ENCODE measurements at places on chromosomes 7 and 10.

DNA sequence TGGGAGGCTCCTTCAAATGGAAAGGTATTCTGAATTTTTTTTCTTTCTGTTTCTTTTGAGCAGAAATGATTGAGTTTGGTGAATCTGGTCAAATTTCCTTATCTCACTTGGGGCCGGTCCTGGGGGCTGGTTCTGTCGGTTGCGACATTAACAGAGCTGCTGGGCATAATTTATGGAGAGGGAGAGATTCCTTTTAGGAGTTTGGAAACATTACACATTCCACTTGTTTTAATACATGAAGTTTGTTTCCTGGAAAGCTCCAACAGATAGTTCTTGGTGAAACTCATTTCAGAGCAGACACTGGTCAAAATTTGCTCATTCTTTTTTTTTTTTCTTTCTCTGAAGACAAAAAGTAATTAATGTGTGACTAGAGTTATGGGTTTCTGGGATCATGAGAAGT is 129.9 kb downstream of the ABCA13 start:
- no peak for DNase-seq

- DNase-seq: no peak
Measured at GRCh38 chr7:138756591-138757242, 41.1 kb upstream of the TMEM213 start.

DNA sequence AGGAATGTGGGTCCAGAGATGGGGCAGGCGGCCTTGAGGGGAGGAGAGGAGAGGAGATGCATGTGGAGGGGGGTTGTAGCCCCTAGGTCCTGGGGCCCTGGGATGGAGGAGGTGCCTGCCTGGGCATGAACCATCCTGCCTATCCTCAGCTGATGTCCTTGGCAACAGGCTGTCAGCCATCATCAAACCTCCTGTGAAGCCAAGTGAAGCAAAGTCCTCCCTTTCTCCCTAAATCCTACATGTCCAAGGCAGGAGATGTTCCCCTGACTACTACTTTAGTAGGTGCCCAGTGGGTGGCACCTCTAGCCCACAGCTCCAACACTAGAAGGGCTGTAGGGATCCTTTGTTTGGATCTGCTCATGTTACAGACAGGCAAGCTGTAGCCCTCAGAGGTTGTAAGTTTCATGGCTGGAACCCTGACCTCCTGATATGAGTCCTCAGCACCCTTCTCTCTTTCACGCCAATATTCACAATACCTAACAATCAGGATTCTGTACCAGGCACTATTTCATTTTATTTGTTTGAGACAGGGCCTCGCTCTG is 66.6 kb upstream of the SYPL1 start:
- DNase-seq: peak; percentile 83

DNA sequence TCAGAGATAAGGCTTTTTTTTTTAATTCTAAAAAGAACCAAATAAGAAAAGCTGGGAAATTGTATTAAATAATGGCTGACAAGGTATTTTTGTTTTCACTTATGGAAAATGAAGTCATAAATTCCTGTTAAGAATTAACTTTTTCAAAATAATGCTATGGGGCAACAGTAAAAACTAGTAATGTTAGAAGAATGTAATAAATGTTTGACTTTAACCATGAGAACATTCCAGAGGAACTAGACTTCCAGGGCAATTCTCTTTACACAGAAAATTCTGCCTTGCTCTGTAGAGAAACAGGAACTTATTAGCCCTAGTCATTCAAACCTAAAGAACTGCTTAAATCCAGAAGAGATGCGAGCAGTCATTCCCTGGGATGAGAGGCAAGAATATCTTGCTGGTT is 571.1 kb downstream of the IPMK start:
- peak; percentile 93 for DNase-seq

GRCh38 chr7:87398446-87398845 is 53.0 kb downstream of the CROT start:
- peak; percentile 21 for DNase-seq

DNA sequence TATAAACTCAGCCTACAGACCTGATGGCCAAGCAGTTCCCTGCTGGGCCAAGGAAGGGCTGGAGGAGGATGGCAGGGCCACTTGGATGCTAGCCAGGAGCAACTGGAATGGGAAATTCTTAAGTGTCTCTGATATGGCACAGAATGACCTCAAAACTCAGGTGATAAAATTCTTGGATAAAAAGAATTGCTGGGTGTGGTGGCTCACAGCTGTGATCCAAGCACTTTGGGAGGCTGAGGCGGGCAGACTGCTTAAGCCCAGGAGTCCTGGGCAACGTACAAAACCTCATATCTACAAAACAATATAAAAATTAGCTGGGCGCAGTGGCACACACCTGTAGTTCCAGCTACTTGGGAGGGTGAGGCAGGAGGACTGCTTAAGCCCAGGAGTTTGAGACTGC is 14.0 kb upstream of the PKD1L1 start:
- no peak for DNase-seq

GRCh38 chr7:75650062-75650461 is 88.7 kb downstream of the HIP1 start:
- DNase-seq: no peak

GRCh38 chr7:85730012-85730411 is 543.2 kb upstream of the SEMA3D start:
- peak; percentile 65 for DNase-seq

- DNase-seq: no peak
Measured at GRCh38 chr7:36300696-36301350, 88.8 kb upstream of the ANLN start.

GRCh38 chr7:159071260-159071659 is 73.4 kb downstream of the VIPR2 start:
- no peak for DNase-seq

- DNase-seq: no peak
Measured at GRCh38 chr7:120802751-120803150, 55.2 kb downstream of the TSPAN12 start.

DNA sequence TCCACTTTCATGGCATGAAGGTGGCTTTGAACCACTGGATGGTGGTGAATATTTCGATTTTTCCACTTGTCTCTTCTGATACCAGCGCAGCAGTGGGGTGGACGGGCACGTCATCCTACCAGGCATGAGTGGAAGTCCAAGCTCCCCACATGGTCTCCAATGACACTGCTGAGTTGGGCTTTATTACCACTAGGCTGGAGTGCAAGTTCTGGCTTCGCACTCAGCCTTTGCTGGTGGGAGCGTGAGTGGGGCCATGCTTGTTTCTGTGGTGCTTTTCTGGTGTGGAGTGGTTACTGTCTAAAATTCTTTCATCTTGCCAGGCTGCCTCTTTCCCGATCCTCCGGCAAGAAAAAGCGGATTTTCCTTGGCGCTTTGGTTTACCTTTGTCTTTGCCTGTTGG is 70.1 kb upstream of the SDK1 start:
- no peak for DNase-seq

GRCh38 chr10:17479015-17479615 is 24.7 kb upstream of the ST8SIA6 start:
- DNase-seq: no peak

DNA sequence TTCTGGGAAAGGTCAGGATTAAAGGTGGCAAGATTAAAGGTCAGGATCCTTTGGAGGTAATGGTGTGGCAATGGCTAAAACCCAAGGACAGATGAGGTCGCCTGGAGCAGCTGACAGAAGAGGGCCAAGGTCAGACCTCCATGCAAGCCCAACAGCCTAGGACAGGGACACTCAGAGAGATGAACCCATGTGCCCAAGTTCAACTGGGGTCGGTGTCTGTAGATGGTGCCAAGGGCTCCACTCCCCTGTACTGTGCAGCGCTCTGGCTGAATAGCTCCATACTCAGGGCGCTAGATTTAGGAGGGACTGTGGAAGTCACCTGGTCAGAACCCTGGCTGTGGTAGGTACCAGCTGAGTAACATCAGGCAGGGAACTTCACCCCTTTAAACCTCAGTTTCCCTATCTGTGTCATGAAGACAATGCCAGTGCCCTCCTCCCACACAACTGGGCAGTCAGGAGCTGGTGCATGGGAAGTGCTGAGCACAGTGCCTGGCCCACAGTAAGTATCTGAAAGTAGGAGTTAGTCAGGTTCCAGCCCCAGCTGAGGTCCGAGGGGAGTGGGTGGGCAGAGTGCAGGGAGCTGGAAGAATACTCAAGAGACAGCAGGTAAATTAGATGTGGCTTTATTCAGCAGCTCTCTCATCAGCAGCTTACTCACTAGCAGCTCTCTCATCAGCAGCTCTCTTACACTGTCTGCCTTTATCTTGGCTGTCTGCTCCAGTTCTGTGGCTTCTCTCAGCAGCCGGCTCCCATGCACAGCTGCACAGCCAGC is 327.1 kb downstream of the GLRX3 start:
- no peak for DNase-seq

DNA sequence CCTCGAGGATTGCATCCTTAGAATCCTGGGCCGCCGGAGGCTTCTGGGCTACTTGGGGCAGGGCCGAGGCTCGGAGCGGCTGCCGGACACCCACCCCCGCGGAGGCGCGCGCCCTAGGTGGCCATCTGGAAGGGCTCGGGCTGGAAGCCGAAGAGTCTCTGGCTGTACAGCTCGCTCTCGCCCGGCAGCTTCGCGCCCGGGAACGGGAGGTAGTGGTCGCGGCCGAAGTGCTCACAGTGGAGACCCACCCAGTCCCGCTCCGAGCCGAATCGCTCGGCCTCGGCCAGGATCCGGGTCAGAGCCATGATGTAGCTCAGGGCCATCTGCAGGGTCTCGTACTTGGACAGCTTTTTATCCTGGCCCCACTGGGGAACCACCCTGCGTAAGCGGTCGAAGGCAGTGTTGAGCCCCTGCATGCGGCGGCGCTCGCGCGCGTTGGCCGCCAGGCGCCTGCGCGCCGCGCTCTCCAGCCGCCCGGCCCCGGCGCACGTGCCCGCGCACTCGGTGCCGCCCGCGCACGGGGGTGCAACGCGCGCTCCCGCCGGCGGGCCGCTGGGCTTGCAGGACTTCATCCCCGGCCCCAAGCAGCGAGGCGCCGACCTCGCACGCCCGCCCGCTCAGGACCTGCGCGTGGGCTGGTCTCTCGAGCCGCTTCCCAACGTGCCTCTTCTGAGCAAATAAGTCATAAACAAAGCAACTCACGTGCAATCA is 652 bp downstream of the ATOH7 start:
- peak; percentile 60 for DNase-seq

GRCh38 chr10:105986912-105987635 is 1177.4 kb downstream of the SORCS1 start:
- DNase-seq: no peak

- DNase-seq: peak; percentile 39
Measured at GRCh38 chr10:117980216-117980615, 66.5 kb downstream of the RAB11FIP2 start.

- peak; percentile 38 for DNase-seq
Measured at GRCh38 chr10:110008518-110009339, 945 bp downstream of the ADD3 start.

DNA sequence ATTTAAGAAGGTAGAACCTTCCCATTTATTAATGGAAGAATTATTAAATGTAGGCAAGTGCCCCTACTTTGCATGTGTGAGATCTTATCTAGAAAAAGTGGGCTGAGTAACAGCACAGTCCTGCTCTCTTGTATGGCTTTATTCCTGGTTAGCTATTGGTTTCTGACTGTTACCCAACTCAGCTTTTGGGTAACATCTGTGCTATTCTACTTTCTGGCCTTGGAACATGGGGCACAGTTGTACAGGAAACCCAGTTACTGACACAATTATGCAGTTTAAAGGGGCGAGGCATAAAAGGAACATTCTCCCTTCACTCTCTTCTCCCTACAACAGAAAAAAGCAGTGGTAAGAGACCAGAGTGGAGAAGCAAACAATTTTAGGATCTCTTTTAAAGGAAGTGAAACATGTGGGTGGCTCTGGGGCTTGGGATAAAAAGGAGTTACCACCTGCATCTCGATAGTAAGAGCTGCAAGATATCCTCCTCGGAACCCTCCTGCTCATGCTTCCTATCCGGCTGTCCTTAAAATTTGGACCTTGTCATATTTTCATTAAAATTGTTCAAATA is 16.0 kb downstream of the NUDT5 start:
- DNase-seq: no peak

DNA sequence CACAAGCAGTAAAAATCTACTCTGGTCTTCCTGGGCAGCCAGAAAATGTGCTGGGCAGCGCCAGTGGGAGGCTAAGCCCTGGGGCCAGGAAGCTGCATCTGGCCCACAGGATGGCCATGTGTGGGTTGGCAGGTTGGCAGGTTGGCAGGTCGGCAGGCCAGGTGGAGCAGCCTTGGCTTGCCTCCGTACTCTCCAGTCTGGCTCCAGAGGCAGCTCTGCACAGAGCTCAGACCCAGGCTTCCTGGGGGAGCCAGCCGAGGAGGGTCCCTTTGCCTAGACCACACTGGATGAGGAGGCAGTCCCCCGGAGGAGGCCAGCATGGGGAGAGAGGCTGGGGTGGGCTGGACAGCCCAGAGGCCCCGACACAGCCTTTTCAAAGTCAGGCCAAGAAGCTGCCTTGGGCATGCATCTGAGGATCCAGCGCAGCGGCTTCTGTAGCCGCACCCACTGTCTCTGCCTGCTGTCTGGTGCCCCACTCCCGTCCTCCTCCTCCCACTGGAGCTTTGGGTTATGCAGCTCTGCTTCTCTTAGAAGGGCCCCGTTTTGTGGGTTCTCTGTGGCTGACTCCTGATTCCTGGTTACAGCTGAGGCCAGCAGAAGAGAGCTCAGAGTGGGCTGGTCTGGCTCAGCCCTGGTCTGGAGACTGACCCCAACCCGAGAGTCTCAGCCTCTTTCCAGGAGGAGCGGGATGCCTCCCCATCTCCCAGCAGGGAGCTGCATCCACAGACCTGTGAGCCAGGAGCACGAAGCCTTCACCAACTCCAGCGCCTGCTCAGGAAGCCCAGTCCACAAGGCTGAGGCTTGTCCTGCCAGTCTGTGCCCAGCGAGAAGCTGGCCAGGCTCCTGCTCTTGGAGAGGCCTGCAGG is 44.6 kb downstream of the CFAP46 start:
- no peak for DNase-seq

DNA sequence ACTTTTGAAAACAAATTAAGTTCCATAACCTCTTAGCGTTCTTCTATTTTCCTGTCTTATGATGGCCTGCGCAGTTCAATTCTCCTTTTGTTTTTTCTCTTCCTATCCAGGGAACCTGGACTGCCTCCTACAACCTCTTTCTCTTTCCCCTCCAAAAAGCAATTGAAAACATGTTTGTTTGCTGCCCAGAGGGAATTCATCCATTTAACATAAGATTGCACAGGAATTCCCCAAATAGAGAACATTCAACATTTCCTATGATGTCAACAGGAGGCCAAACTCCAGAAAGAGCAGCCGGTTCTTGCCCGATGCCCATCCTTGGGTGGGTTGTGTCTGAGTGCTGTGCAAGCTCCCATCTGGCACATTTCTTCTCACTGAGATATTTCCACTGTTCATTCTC is 94.2 kb upstream of the NRP1 start:
- DNase-seq: no peak

GRCh38 chr7:2052657-2053048 is 180.1 kb downstream of the MAD1L1 start:
- DNase-seq: no peak

DNA sequence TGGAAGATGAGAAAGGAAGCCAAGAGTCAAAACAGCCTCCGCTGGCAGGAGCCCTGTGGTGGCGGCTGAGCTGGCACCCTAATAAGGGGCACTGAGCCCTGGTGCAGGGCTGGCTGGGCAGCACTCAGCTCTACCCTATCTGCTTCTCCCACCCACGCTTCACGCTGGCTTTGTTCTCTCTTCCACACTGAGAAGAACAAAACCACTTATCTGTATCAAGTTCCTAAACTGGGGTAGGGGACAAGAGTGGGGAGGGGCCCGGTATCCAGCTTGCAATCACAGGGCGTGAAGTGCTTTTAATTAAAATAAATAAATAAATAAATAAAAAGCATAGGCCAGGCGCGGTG is 52.1 kb downstream of the FAM53B start:
- DNase-seq: no peak

GRCh38 chr10:117501460-117502035 is 41.0 kb upstream of the EMX2 start:
- no peak for DNase-seq

- peak; percentile 78 for DNase-seq
Measured at GRCh38 chr10:127148933-127149220, 47.5 kb downstream of the INSYN2A start.

GRCh38 chr7:1911571-1911970 is 241.5 kb downstream of the ELFN1 start:
- DNase-seq: no peak
